ENCODE measurements at places on chromosomes 2 and 18. TPM values are rescaled to one million over a fixed set of nuclear protein-coding genes. Genes with fewer than 3 reads are reported as not detected.

DNA sequence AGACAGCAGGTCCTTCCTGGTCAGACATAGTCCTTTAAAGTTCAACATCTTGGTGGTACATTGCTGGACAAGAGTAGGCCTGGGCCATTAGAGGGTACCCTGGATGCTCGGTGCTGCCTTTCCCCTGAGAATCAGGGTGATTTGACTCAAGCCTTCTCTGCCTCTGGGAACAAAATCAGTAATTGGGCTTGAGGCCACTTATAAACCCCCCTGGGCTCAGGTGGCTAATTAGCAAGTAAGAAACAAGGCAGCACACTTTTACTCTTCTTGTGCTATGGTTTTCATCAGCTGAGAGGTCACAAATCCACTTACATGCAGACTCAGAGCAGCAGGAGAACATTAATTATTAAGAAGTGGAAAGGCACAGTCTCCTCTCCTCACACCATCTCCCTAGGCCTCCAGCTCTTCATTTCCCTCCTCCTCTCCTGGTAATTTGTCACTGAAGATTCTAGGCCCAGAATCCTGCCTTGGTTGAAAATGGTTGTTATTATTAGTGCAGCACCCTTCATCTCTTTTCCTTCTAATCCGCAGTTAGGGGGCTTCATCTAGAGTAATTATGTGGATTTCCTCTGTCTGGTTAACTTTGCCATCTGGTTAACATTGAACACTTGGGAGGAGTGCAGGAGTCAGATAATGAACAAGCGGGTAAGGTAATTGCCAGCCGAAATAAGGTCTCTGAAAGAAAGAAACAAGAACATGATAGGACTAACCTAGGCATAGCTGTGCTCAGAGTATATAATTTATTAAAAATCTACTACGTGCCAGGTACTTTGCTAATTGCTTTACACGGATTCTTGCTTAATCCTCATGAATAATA is 29.7 kb upstream of the CASP10 start:
- H3K27ac ChIP-seq, result no peak overlapping the region
- H3K36me3 ChIP-seq, result peaks cover 24% of the 10 kb centered on the region
- no peak for DNase-seq
- H3K27me3 ChIP-seq, result no peaks in the 10 kb centered on the region

- H3K4me3 ChIP-seq, result no peak overlapping the region
- no peak overlapping the region for H3K27ac ChIP-seq
- DNase-seq, result no peak
- H3K27me3 ChIP-seq, result no peaks in the 10 kb centered on the region
Measured at GRCh38 chr18:56977309-56977708, 169.6 kb upstream of the BOD1L2 start.

GRCh38 chr2:26723991-26724750 is 31.6 kb downstream of the KCNK3 start:
- DNase-seq, result peak; percentile 78
- peaks cover 39% of the 10 kb centered on the region for H3K4me1 ChIP-seq
- H3K27ac ChIP-seq, result peak overlapping the region; percentile 33
- H3K36me3 ChIP-seq, result no peaks in the 10 kb centered on the region
- H3K27me3 ChIP-seq, result no peaks in the 10 kb centered on the region
- H3K4me3 ChIP-seq, result no peak overlapping the region

GRCh38 chr2:48713647-48714046 is 41.9 kb downstream of the LHCGR start:
- no peaks in the 10 kb centered on the region for H3K36me3 ChIP-seq
- H3K4me3 ChIP-seq, result no peak overlapping the region
- H3K27me3 ChIP-seq, result no peaks in the 10 kb centered on the region
- no peak for DNase-seq
- H3K27ac ChIP-seq, result no peak overlapping the region
- peaks cover 7% of the 10 kb centered on the region for H3K4me1 ChIP-seq

DNA sequence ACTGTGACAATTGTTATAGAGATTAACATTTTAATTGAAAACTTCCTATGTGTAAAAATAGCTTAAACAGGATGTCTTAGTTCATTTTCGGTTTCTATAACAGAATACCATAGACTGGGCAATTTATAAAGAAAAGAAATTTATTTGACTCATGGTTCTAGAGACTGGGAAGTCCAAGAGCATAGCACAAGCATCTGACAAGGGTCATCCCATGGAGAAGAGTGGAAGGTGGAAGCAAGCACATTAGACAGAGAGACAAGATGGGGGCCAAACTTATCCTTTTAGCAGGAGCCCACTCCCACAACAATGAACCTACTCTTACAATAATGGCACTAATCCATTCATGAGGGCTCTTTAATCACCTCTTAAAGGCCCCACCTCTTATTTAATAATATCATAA is 100.3 kb downstream of the FAM161A start:
- DNase-seq, result no peak
- H3K27ac ChIP-seq, result no peak overlapping the region
- no peak overlapping the region for H3K4me3 ChIP-seq
- no peaks in the 10 kb centered on the region for H3K36me3 ChIP-seq

TEKT4 gene
- not detected for total RNA-seq

ARMC9 gene
- 42.7 TPM for total RNA-seq

IL1RL1 gene
- total RNA-seq, result not detected

Measured in astrocyte (in vitro differentiated cells and primary cell).